ENCODE measurements at places on chromosomes 6 and 20.

DNA sequence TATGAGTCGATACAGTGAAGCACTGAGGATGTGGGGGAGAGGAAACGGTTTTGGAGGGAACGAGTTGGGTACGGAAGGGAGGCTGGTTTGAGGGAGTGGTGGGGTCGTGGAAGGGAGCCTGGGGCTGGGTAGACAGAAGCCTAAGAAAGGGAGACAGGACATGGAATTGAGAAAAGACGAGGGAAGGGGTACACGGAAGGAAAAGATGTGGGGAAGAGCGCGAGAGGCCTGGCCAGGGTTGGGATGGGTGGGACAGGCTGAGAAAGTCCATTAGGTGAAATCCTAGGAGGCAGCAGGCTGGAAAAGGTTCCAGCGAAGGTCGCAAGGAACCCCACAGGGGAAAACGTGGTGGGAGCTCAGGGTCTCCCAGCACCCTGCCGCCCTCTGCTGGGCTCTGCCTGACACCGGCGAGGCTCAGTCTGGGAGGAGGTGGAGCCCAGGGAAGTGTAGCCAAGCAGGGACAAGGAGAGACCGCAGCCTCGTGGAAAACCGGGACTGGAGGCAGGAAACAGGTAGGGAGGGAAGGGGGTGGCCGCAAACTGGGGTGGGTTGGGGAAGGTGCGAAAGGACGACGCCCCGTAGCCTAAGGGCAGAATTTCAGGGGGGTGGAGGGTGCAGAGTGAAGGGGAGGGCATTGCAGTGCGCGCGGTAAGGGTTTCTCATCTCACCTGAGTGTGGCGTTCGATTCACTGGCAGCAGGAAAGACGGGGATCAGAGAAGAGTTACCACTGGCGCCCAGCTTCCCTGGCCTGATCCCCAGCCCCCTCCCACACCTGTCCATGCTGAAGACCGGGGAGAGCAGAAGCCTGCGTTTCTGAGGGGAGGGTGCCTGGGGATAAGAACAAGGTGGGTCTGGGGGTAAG, 4.3 kb downstream of the GABBR1 start:
- DNase-seq: no peak

DNA sequence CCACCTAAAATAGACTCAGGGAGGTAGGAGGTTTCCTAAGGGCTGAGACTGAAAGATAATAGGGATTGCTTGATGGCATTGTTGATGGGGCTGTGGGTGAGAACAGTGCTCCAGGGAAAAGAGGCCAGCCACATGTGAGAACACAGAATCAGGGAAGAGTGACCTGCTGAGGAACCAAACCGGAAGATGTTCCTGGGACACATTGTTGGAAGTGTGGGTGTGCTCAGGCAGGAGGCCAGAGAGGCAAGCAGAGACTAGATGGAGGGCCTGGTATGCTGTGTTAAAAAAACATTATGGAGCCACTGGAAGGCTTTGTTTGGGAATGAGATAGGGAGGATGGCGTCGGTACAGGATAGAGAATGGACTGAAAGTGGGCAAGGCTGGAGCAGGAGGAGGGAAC, 23.3 kb downstream of the RNF144B start:
- no peak for DNase-seq

- no peak for DNase-seq
Measured at GRCh38 chr6:21781128-21781527, 187.6 kb downstream of the SOX4 start.

- no peak for DNase-seq
Measured at GRCh38 chr6:56400273-56400672, 152.9 kb upstream of the COL21A1 start.

GRCh38 chr6:135073756-135074393, 19.3 kb upstream of the HBS1L start:
- DNase-seq: no peak

DNA sequence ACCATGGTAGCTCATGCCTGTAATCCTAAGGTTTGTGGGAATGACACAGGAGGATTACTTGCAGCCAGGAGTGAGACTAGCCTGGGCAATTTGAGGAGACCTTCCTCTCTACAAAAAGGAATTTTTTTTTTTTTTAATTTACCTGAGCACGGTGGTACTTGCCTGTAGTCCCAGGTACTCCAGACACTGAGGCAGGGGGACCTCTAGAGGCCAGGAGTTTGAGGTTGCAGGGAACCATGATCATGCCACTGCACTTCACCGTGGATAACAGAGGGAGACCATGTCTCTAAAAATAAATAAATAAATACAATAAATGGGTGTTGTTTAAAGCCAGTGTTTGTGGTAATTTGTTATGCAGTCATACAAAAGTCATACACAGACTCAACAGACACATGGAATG, 2.4 kb upstream of the HLA-F start:
- no peak for DNase-seq

DNA sequence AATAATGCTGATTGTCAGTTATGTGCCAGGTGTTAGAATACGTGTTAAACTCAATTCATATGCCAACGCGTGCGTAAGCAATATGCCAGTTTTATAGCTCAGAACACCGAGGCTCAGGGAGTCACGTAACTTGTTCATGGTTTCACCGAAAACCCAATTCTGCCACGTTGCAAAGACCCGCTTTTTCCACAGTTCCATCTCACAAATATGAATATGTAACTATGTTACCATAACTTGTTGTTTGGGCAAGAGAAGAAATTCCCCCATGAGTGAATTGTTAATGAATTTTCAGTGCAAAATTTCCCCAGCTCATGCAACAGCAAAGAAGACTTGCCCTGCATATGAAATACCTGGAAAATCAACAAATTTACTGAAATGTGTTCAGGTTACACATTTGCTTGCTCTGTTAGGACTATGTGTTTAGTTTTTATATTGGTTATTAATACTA, 30.1 kb downstream of the SF3B5 start:
- DNase-seq: no peak

GRCh38 chr6:114740547-114740946, 397.7 kb upstream of the HS3ST5 start:
- no peak for DNase-seq

- DNase-seq: no peak
Measured at GRCh38 chr6:56764081-56764566, 121.4 kb upstream of the DST start.

GRCh38 chr6:88168362-88168761, 2.2 kb upstream of the CNR1 start:
- DNase-seq: no peak

- DNase-seq: no peak
Measured at GRCh38 chr20:46701057-46701456, 8.4 kb upstream of the SLC2A10 start.

DNA sequence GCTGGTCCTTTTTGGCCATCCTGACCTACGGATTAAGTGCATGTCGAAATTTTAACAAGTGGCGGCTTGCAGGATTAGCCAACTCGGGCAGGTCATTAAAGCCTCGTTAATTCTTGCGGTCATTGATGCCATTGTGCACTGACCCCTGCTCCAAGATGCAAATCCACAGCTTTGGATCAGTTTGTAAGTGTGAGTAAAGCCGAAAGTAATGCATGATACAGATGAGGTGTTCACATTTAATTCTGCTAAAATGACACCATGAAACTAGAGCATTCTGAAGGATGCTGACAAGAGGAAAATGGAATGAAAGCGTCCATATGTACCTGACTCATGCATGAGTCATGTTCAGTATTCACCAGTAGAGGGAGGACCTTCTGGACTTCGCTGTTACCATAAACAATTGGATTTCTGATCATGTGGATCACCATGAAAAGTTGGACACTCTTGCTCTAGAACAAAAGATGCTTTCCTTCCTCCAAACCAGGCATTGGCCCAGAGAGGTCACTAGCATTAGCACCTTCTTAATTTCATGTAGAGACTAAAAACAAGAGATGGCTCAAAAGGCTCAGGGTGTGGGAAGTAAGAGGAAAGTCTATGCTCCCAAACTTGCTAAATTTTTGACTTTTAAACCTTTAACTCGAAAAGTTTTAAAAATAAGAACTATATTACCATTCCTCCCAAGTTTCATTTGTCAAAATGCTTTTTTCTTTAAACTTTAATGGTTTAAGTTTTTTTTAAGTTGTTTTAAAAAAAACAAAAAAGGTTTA, 48.0 kb downstream of the MUC22 start:
- no peak for DNase-seq

Measured in GM18507 (cell line).